ENCODE measurements at places on chromosomes 5 and 9.

DNA sequence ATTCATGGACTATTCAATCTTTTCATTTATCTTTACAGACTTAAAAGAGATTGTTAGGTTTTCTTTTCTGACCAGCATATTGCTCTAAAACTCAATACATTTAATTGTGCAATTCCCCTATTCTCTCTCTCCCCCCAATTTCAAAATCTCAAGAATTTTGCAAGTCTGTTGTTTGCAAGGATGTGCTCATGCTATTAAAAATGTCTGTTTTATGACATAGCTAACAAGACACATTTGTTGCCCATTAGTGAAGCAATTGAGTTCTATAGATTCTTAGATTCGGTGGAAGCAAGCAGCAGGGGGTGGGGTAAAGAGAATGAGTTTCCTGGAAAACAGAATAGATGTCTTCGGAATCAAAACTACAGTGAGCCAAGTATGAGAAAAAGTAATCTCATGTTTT lies 8.5 kb upstream of the CSNK1A1 start:
- H3K4me1 ChIP-seq: peaks cover 54% of the 10 kb centered on the region
- H3K27me3 ChIP-seq: no peaks in the 10 kb centered on the region
- H3K4me3 ChIP-seq: no peak overlapping the region
- no peak for DNase-seq
- H3K27ac ChIP-seq: peak overlapping the region; percentile 98

GRCh38 chr5:14296533-14297331 lies 153.6 kb downstream of the TRIO start:
- no peak overlapping the region for H3K4me3 ChIP-seq
- no peak overlapping the region for H3K27ac ChIP-seq
- H3K4me1 ChIP-seq: peaks cover 6% of the 10 kb centered on the region
- no peak for DNase-seq
- peaks cover 96% of the 10 kb centered on the region for H3K36me3 ChIP-seq
- H3K27me3 ChIP-seq: no peaks in the 10 kb centered on the region

DNA sequence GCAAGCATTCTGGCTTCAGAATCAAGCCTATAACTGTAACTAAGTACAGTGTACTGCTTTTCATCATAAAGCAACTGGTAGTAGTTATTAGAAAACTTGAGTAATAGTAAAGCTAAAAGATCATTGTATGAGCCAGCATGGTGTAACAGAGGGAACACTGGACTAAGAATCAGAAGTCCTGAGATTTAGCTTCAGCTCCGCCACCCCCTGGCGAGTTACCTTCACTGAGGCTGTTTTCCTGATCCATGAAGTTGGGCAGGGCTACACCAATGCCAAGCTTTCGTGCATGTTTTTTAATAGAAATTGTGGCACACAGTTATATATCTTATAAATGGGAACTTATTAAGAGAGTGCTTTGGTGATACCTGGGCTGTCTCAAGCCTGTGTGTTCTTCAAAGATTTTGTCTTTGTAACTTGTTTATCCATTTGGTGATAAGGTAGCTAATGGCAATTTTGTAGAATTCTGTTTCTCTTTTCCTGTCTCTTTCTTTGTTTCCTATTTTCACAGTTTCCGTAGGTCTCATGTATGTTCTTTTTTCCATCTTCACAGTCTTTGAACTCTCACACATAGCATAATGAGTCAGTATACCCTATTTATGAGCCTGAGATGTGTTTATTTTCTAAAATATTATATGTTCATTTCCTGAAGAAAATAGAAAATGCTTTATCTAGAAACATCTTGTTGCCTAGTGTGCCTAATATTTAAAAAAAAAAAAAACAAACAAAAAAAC lies 102.3 kb downstream of the GDNF start:
- peaks cover 11% of the 10 kb centered on the region for H3K4me1 ChIP-seq
- no peaks in the 10 kb centered on the region for H3K27me3 ChIP-seq
- DNase-seq: no peak
- H3K4me3 ChIP-seq: no peak overlapping the region

DNA sequence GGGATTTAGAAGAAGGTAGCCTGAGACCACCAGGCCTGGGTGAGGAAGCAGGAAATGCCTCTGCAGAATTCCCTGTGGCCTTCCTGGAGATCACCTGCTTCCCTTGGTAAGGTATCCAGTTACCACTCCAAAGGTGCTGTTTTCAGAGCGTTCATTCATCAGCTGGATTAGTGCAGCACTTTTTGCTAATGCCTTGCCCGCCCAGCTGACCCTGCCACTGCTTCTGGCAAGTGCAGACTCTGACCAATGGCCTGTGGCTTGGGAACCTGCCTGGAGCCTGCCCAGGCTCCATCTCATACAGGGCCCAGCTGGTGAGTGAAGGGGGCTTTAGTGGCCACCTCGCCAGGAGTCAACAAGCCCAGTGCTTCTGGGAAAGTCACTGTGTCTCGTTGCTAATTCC lies 48.6 kb downstream of the FOXI1 start:
- H3K4me3 ChIP-seq: no peak overlapping the region
- no peaks in the 10 kb centered on the region for H3K36me3 ChIP-seq
- no peaks in the 10 kb centered on the region for H3K27me3 ChIP-seq
- DNase-seq: no peak
- peaks cover 14% of the 10 kb centered on the region for H3K4me1 ChIP-seq

DNA sequence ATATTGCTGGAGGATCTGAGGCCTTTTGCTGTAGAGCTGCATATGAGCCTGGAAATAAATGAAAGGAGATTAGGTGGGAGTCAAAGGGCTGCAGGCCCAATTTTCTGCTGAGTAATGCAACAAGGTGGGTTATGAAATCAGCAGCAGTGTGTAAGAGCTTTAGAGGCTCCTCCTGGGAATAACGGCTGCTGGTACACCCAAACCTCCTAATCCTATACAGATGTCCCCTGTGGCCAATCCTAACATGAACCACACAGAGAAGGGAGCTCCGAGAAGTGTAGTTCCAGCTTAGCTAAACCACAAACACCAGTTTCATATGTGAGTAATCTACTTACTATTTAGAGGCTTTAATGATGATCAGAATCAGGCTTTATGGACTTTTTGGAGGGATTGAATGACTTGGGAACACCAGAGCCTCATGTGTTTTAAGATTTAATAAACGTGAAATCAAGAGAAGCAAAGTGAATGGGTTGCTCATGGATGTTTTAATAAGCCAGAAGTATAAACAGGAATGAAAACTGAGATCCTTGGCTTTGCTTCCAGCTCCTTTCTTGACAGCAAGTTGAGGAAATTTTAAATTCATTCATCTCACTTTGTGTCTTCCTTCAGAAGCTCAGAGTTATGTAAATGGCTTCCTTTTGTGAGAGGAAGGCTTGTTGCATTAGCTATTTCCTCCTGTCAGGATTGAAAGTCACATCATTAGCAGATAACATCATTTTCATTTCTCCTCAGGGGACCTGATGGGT lies 437.5 kb downstream of the TMEM232 start:
- no peak overlapping the region for H3K4me3 ChIP-seq
- H3K27ac ChIP-seq: no peak overlapping the region
- H3K27me3 ChIP-seq: no peaks in the 10 kb centered on the region
- H3K4me1 ChIP-seq: no peaks in the 10 kb centered on the region

GRCh38 chr5:110638970-110639902 lies 87.2 kb downstream of the TMEM232 start:
- no peaks in the 10 kb centered on the region for H3K36me3 ChIP-seq
- no peak for DNase-seq
- H3K4me1 ChIP-seq: no peaks in the 10 kb centered on the region
- no peak overlapping the region for H3K4me3 ChIP-seq

GRCh38 chr5:139772927-139773690 lies 22.5 kb upstream of the PSD2 start:
- H3K4me1 ChIP-seq: no peaks in the 10 kb centered on the region
- H3K27ac ChIP-seq: no peak overlapping the region
- no peak for DNase-seq
- H3K36me3 ChIP-seq: no peaks in the 10 kb centered on the region
- H3K4me3 ChIP-seq: no peak overlapping the region

DNA sequence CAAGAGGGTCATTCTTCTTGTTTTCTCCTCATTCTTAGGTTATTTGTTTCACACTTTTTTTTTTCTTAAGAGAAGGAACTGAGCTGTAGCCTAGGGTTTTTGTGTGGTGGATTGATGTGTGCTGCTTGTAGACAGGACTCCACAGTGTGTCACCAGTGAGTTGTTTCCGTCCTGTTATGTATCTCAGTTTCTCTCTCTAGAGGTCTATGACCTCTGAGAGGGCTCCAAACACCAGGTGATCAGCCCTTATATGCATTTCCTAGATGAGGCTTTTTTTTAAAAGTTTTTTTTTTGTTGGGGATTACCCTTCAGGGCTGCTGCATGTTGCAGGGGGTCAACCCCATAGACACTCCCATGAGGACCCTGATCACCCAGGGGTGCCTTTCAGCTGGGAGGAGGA lies 124.2 kb upstream of the MAST4 start:
- peaks cover 10% of the 10 kb centered on the region for H3K27me3 ChIP-seq
- H3K4me3 ChIP-seq: no peak overlapping the region
- no peaks in the 10 kb centered on the region for H3K36me3 ChIP-seq
- no peak overlapping the region for H3K27ac ChIP-seq

DNA sequence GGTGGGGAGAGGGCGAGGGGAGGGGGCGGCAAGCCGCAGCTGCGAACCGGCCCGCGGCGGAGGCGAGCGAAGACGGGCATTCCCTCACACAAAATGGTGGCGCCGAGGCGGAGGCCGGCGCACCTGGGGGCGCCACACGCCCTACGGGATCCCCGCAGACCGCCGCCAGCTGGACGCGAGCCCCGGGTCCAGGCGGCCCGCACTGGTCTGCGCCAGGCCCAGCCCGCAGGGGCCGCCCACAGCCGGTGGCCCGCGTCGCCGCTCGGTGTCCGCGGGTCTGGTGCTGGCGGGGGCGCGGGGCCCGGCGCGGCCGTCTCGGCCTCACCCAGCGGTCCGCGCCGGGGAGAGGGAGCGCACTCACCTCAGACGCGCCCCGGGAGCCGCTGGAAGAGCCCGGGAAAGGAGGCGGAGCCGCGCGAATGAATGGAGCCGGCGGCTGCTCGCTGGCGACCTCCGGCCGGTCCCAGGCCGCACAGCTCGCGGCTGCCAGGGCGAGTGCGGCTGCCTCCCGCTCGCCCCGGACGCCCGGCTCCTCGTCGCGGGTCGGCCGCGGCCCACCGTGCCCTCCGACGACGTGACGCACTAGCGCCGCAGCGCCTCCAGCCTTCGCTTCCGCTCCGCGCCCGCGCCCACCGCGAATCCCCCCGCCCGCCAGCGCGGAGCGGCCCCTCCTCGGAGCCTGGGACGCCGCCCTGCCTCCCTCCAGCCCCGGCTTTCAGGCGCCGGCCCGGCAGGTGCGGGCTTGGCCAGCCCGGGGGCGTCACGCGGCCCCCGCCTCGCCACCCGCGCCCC lies at the start of gene FAM169A:
TSS of gene FAM169A (minus strand) at position 584 of the 792 bp plus-strand sequence. CDS start 24,711 bp downstream, outside the sequence.
- peaks cover 6% of the 10 kb centered on the region for H3K36me3 ChIP-seq
- peaks cover 27% of the 10 kb centered on the region for H3K4me1 ChIP-seq
- no peak for DNase-seq
- no peaks in the 10 kb centered on the region for H3K27me3 ChIP-seq

GRCh38 chr9:84723426-84723825 lies 53.9 kb downstream of the NTRK2 start:
- no peaks in the 10 kb centered on the region for H3K4me1 ChIP-seq
- H3K27ac ChIP-seq: no peak overlapping the region
- peaks cover 5% of the 10 kb centered on the region for H3K27me3 ChIP-seq
- no peak for DNase-seq
- H3K4me3 ChIP-seq: no peak overlapping the region
- H3K36me3 ChIP-seq: no peaks in the 10 kb centered on the region

DNA sequence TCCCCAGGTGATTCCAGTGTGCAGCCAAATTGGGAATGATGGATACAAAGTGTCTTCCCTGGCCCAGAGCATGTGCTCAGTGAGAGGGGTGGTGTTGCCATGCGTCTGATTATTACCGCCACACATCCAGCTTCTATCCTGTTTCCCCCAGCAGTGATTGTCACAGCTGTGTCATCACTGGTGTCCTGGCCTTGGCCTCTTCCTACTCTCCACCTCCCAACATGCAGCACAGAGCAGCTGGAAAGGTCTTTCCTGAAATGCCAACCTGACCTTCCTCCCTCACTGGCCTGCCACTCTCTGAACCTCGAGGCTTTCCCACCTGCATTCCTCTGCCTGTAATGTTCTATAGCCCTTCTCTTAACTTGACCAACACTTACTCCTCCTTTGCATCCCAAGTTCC lies 60.0 kb downstream of the TMOD1 start:
- DNase-seq: no peak
- no peaks in the 10 kb centered on the region for H3K27me3 ChIP-seq
- H3K27ac ChIP-seq: no peak overlapping the region
- H3K4me3 ChIP-seq: no peak overlapping the region

- DNase-seq: no peak
- no peak overlapping the region for H3K4me3 ChIP-seq
- no peaks in the 10 kb centered on the region for H3K36me3 ChIP-seq
- no peak overlapping the region for H3K27ac ChIP-seq
- H3K27me3 ChIP-seq: no peaks in the 10 kb centered on the region
- H3K4me1 ChIP-seq: no peaks in the 10 kb centered on the region
These were observed 1044.2 kb upstream of the CDH9 start for GRCh38 chr5:28082610-28083009.

DNA sequence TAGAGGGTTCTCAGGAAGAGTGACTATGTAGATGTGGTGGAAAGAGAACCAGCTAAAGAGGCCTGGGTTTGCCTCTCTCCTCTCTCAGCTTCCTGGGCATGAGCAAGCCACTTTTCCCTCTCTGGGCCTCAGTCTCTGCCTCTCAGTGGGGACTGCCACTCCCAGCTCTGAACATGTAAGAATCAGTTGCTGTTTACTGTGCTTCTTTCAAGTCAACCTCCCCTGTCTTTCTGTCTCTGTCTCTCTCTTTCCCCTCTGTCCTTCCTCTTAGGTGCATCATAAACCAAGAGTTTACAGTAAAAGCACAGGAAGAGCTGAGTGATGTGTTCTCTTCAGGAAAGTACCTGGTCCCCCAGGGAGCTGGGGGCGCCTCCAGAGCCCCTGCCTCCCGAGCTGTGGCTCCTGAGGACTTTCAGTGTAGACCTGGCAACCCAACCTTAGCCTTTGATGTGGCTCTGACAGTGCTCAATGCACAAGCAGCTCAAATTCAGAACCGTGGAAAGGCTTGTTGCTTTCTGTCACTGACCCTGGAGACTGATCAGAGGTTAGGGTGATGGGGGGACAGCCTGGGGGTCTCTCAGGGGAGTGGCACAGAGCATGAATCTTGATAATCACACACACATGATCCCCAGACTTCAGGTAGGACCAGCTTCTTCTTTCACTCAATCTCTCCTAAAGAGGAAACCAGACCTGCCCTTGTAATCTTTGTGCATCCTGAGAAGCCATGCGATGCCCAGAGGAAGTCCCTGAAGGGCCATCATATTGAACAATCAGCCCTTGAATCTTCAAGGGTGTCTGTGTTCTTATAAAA lies 59.4 kb upstream of the TNFSF8 start:
- no peak overlapping the region for H3K4me3 ChIP-seq
- no peaks in the 10 kb centered on the region for H3K4me1 ChIP-seq
- no peaks in the 10 kb centered on the region for H3K36me3 ChIP-seq

- no peaks in the 10 kb centered on the region for H3K4me1 ChIP-seq
- H3K27ac ChIP-seq: no peak overlapping the region
- no peaks in the 10 kb centered on the region for H3K36me3 ChIP-seq
These were observed 55.9 kb upstream of the RNU6ATAC start for GRCh38 chr9:134220311-134220710.

DNA sequence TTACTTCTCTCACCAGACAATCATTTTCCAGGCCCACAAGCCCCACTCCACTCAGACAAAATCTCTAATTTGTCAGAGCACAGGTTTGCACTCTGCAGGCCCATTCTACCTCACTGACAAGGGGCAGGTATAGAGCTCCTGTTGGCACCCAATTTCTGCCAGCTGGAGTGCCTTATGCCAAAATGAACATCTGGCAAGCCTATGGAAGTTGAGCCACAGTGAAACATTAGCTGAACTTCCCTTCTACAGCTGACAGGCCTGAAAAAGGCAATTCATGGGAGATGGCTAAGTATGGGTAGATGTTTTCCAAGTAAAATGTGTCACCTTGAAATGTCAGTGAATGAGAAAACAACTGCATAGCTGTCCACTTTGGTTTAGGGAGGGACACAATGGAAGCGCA lies 87.0 kb downstream of the SPOCK1 start:
- no peaks in the 10 kb centered on the region for H3K36me3 ChIP-seq
- no peak for DNase-seq
- H3K27ac ChIP-seq: no peak overlapping the region
- peaks cover 16% of the 10 kb centered on the region for H3K4me1 ChIP-seq
- no peak overlapping the region for H3K4me3 ChIP-seq
